ENCODE measurements at places on chromosomes 16 and 17.

- no peak for DNase-seq
Observed at GRCh38 chr17:44905006-44906000, 6.1 kb upstream of the EFTUD2 start.

DNA sequence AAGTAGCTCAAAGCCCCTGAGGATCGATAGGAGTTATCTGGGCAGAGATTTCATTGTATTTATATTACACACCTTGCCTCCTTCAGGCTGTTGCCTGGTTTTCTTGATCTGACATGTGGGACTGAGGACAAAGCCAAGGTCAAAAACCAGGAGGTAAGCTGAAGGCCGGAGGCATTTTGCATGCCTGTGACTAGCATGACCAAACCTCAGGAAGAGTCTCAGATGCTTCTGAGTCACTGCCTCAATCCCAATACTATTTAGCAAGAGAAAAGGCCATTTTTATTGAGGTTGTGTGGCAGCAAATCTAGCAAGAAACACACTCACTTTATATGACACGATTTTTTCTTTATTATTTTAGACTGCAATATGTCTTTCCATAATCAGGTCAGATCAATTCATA is 968.1 kb downstream of the CDH11 start:
- DNase-seq: peak; percentile 23

GRCh38 chr17:74740173-74740572 is 3.1 kb downstream of the RAB37 start:
- no peak for DNase-seq

DNA sequence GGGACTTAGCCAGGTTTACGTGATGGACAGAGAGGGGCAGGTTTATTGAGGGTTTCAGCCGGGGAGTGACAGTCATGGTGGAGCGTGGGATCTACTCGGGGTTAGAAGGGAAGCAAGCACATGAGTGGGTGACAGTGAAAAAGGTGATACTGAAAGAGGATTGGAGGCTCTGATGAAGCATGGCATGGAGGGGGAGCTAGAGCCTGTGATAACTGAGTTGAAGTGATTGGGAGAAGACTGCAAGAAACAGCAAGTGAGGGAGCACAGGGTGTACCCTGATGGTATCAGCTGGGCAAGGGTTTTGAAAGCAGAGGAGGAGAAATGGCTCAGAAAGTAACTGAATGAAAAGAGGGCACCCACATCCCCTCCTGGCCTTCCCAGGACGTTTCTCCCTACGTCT is 6.7 kb upstream of the KSR1 start:
- no peak for DNase-seq

GRCh38 chr17:45117334-45117733 is 15.0 kb downstream of the PLCD3 start:
- DNase-seq: no peak

Data from BJ (cell line).